ENCODE measurements at places on chromosomes 7 and 10.
A peak's percentile ranks its signal among the peaks of the same experiment; 100 is the strongest.

DNA sequence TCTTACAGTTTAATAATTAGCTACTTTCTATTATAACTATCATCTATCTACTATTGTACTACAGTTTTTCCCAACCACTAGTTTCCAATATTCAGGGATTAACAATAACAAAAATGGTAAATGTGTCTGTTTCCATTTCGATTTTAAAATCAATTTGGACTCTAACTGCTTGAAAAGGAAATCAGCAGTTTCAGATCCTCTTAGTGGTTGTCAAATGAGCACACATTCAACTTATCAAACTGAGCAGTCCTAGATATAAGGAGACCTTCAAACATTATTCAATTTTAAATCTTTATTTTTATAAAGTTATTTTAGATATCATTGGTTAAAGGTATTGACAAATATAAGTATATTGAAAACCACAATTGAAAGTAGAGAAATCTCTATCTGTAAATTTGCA lies 46.8 kb upstream of the CD36 start:
- DNase-seq: no peak

DNA sequence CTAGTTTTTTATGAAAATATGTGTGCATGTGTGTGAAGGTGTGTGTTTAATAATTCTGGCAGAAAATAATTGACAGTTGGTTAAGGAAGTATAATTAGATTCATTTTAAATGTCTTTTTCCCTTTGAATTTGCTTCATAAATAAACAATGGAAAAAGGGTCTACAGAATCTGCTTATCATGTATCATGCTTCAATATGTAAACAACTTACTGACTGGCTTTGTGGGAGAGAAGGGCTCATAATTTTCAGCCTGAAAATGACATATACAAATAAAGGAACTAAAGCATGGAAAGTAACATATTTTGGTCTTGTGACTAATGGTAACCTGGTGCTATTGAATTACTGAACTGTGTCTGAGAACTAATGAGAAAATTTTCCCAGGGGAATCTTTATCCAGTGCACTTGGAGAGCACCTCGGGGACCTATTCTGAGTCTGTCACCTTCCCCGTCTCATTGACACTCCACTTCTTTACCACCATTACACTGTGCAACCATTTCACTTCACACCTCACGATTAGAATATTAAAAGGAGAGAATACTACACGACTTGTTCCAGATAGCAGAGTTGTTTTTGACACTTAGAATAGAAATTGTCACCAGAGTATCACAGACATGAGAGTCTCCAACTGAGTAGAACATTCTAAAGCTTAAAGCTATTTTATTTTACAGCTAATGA lies 298.6 kb downstream of the TFEC start:
- peak; percentile 22 for DNase-seq

- peak; percentile 62 for DNase-seq
Measured at GRCh38 chr7:20440472-20441105, 109.9 kb downstream of the ITGB8 start.

DNA sequence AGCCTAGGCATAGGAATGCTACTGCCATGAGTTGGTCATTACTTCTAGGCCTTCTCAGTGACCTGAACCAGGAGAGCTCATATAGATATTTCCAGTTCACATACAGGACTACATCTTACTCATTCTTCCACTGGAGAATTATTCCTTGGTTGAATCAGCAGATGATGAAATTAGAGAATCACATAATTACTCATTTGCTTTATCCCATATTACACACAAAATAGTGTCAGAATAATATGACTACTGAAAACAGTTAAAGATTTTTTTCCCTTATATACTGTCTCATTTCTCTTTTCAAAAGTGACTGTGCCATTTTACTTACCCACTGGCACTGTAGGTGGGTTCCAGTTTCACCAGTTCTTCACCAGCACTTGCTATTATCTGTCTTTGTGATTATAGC lies 18.5 kb downstream of the BMS1 start:
- peak; percentile 21 for DNase-seq

DNA sequence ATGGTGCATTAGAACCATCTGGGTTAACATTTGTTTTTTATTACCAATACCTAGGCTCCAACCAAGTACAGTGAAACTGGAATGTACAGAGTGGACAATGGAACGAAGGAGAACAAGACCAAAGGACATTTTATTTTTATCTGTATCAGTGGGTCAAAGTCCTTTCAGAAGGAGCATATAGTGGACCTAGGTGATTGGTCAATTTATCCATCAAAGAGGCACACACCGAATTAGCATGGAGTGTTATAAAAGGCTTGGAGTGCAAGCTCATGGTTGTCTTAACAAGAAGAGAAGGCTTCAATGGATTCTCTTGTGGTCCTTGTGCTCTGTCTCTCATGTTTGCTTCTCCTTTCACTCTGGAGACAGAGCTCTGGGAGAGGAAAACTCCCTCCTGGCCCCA lies at the start of gene CYP2C9:
Gene CYP2C9 (plus strand): TSS at position 276 of the 400 bp plus-strand sequence. CDS start 25 bp downstream, at position 301.
- DNase-seq: no peak

DNA sequence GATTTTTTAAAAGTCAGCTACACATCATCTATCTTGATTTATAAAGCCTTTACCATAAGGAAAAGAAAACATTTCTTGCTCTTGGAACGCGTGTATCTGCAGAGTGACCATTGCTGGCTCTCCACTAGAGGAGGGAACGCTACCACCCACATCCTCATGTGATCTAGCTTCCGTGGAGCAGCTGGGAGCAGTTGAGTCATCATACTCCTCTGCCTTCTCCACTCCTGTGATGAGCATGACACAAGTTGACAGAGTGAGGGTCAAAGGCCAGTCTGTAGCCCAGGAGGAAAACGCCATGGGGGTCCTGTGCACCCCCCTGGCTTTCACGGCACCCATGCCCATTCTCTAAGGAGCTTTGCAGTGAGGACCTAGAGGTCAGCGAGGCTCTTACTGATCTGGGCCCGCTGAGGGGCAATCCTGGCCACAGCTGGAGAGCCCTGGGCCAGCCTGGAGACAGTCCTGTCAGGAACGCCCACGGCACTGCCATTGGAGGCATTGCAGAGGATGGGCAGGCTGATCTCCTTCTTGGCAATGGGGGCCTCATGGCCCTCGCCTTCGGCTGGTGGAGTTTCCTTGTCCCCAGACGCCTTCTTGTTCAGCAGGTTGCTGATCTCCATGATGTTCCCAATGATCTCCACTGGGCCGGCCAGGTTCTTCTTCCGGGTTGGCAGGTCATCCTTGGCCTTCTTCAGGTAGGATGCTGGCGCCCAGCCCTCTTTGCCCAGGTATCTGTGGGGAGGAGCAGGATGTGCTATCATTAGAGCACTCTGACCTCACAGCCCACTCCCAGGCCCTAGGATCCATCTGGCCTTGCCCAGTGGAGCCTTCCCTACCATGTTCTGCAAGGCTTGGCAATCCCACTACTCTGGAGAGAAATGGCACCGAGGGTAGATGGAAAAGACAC lies 119.2 kb downstream of the NEURL1 start:
- peak; percentile 91 for DNase-seq

DNA sequence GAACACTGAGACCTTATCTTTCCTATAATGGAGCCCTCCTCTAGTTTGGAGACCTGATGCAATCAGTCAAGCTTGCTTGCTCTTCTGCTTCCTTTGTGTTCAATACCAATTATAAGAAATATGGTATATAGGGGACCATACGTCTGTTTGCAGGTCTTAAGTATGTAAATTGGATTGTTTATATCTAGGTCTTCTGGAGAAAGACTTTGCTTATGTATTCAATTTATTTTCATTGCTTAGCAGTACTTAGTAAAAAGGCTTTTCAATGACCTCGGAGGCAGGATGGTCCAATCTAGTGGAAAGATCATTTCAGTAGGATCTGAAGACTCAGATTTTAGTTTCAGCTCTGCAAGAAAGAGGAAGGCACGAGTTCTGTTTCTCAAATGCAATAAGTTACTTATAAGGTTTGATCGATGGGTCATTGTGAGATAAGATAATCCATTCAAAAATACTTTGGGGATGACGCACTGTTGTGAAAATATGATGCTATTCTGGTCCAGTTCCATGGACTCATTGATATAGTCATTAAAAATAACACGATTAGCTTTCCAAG lies 571.6 kb downstream of the SH2D4B start:
- DNase-seq: no peak

DNA sequence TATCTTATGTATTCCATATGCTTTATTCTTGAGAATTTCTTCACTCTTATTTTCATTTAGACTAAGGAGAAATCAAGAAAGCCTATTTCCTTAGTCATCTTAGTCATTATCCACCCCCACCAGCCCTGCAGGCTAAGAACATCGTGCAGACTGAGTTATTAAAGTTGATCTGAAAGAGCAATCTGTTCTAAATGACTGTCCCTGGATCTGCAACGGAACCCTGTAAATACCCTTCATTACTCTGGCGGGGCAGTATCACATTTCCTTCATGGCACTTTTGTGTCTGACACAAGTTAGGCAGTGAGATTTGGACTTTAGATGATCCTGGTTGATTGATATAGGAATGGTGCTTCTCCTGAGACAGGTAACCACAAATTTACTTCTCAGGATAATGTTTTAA lies 3.5 kb upstream of the MYPN start:
- peak; percentile 78 for DNase-seq

DNA sequence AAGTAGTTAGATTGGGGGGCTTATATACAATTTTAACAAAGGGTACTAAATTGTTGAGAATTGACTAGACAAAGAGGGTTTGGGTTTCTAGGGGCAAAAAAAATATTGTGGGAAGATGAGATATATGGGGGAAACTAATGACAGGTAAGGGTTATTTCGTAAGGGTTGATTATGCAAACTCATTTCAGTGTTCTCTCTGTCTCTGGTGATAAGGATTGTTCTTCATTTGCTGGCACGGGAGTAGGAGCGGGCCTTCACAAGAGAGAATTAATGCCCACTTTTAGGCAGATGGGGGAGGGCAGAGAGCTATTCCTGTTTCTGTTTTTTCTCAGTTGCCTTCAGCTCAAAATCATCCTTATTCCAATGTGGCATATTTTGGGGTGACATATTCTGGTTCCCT lies 258.4 kb downstream of the EXOC4 start:
- DNase-seq: no peak

- no peak for DNase-seq
Measured at GRCh38 chr10:60473557-60473956, 83.9 kb upstream of the ANK3 start.

DNA sequence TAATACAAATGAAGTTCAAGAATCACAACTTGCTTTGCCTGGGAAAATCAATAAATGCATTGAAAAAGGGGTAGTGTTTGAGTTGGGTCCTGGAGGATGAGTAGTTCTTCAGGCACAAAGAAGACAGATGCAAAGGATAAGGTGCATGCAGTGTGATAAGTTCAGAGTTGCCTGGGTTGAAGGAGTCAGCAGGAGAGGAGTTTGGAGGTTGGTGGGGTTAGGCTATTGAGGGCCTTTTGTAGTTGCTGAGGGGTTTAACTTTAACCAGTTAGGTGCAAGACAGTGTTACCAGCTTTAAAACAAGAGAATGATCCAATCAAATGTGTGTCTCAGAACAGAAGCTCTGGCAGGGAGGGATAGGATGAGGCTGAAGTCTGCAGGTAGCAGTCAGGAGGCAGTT lies 44.3 kb upstream of the GLCCI1 start:
- no peak for DNase-seq

DNA sequence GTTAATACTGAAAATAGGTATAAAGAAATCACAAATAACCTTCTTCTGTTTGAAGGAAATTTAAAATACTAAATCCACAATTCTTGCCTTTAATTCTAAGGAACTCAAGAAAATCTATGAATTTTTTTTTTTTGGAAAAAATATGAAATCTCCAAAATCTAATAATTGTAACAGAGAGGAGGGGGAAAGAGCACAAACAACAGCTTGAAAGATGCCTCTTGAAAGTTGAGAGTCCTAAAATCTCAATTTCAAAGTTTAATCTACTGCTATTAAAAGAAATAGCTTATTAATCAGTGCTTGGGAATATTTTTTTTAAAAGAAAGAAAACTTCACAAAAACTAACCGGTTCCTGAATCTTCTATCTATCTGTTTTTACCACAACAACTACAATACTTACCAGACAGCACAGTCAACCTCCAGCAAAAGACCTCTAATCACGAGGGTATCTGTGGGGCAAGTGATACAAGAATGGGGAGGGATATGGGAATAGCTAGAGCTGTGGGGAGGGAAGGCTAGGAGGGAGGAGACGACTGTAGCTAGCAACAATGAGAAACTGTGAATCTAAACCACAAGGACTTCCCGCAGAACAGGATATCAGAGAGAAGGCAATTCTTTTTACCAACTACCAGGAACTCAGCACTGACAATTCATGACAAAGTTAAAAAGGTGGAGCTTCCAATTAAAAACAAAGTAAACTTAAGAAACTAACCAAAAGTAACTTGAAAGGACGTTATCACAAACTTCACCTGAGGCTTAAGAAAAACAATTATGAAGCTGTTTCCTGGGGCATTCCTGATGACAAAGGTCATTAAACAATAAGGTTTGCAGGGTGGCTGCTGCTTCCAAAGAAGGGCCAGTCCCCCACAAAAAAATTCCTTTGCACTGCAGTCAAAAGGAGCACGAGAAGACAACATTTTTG lies at the start of gene USP54:
Gene USP54 (minus strand): TSS at position 462 of the 919 bp plus-strand sequence. CDS start 15,684 bp downstream, outside the sequence.
- DNase-seq: peak; percentile 52

- DNase-seq: no peak
Measured at GRCh38 chr7:30813466-30813865, 42.2 kb downstream of the MINDY4 start.

GRCh38 chr10:130956251-130956650 lies 355.3 kb downstream of the TCERG1L start:
- no peak for DNase-seq

All from IMR-90 (cell line).